ENCODE measurements at places on chromosomes 4 and X.

DNA sequence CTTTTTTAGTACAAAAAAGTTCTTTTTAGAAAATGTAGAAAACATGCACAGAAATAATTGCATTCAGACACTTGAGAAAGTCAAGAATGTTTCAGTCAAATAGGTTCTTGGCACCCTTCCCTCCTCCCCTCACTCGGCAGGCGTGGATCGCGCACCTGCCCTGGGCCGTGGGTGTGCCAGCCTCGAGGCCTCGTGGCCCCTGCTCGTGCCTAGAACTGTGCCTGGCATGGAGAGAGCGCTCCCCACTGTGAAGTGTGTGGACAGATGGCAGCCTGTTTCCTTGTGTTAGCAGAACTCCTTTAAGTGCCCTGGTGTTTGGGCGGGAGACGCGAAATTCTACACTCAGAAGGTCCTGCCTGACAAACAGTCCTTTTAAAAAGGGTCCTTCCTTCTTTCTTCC is 14.7 kb downstream of the RGS12 start:
- H3K4me1 ChIP-seq = peaks cover 15% of the 10 kb centered on the region
- H3K36me3 ChIP-seq = no peaks in the 10 kb centered on the region
- no peaks in the 10 kb centered on the region for H3K27me3 ChIP-seq
- H3K27ac ChIP-seq = no peak overlapping the region

DNA sequence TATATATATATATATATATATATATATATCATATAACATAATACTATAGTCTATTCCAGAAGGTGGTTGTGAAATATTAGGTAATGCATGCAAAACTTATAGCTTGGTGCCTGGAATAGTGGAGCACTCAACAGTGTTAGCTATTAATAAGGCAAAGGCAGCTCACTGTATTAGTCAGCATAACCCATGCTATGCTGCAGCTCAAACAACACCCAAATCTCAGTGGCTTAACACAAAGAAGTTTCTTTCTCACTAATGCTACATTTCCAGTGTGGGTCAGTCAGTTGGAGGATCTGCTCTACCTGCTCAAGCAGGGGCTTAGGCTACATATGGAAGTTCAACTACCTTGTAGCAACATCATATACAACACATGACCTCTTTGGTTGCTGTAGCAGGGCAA is 5.2 kb upstream of the RPGR start:
- H3K27me3 ChIP-seq = no peaks in the 10 kb centered on the region
- DNase-seq = no peak
- no peak overlapping the region for H3K4me3 ChIP-seq
- no peaks in the 10 kb centered on the region for H3K36me3 ChIP-seq

DNA sequence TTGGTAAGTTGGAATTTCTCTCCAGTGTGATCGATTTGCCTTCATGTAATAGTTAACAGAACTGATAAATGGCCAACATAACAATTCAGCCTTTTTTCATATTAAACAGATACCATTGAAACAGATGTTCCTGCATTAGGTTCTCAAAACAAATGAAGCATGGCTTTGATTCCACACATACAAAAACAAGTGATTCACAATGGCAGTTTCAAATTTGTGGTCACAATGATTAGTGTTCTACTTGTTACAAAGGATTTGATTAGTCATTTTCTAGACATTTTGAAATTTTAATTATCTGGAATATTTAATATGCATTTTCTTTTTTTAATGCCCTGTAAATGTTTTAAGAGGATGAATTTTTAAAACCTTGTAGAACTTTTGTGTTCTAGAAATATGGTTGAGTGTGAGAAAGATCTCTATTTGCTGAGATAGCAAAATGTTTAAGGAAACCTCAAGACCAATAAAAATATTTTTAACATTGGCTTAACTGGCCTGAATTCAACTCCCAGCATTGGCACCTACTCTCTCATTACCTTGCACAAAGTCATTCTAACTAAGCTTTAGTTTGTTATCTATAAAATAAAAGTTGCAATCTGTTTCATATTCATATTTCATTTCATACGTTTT is 18.9 kb upstream of the GLRA3 start:
- no peak overlapping the region for H3K27ac ChIP-seq
- no peak for DNase-seq
- H3K36me3 ChIP-seq = no peaks in the 10 kb centered on the region
- H3K4me1 ChIP-seq = no peaks in the 10 kb centered on the region
- H3K4me3 ChIP-seq = no peak overlapping the region
- H3K27me3 ChIP-seq = no peaks in the 10 kb centered on the region

DNA sequence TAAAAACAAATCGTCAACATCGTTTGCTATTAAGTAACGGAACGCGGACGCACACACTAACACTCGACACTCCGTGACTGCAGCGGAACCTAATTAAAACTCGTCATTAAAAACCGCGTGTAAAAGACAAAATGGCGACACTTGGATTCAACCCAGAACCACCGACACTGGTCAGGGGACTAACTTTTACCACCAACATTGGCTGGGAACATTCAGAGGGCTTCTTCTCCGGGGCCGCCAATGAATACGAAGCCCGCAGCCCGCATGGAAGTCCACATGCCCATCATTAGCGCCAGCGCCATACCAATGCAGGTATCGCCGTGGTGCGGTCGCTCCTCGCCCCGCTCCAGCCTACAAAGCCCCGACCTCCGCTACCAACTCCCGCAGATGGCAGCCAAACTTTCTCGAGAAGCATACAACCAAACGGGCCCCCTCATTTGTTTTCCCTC is 498 bp downstream of the RBMX start:
- no peaks in the 10 kb centered on the region for H3K27me3 ChIP-seq
- peak; percentile 15 for DNase-seq
- H3K4me3 ChIP-seq = peak overlapping the region; percentile 74
- peaks cover 16% of the 10 kb centered on the region for H3K36me3 ChIP-seq
- peaks cover 3% of the 10 kb centered on the region for H3K4me1 ChIP-seq

- H3K4me1 ChIP-seq = no peaks in the 10 kb centered on the region
- no peak for DNase-seq
- H3K27ac ChIP-seq = no peak overlapping the region
- no peaks in the 10 kb centered on the region for H3K36me3 ChIP-seq
- H3K27me3 ChIP-seq = no peaks in the 10 kb centered on the region
Measured at GRCh38 chr4:28469886-28470285, 1609.2 kb downstream of the STIM2 start.

DNA sequence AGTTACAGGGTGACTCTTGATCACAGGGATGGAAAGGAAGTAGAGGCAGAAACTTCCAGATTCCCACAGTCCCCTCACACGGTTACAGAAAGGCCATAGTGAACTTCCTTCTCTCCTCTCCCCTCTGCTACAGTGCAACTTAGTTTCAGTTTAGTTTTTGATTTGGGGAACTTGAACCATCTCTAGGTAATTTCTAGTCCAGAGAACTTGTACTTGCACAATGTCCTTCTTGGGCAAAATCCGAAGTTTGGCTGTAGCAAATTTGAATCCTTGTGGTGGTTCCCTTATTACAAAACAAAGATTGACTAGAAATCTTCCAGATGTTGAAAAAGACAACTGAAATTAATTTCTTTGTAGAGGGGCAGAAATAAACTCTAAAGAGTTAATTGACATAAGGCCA is 1.2 kb upstream of the BLTP1 start:
- no peak for DNase-seq
- H3K4me3 ChIP-seq = peak overlapping the region; percentile 88
- H3K27ac ChIP-seq = peak overlapping the region; percentile 83
- H3K36me3 ChIP-seq = no peaks in the 10 kb centered on the region
- no peaks in the 10 kb centered on the region for H3K27me3 ChIP-seq
- peaks cover 5% of the 10 kb centered on the region for H3K4me1 ChIP-seq

GRCh38 chrX:10175319-10175871 is 18.6 kb downstream of the CLCN4 start:
- H3K27ac ChIP-seq = no peak overlapping the region
- H3K36me3 ChIP-seq = no peaks in the 10 kb centered on the region
- no peaks in the 10 kb centered on the region for H3K4me1 ChIP-seq
- peaks cover 4% of the 10 kb centered on the region for H3K27me3 ChIP-seq

- DNase-seq = no peak
- no peaks in the 10 kb centered on the region for H3K36me3 ChIP-seq
- no peaks in the 10 kb centered on the region for H3K4me1 ChIP-seq
- H3K4me3 ChIP-seq = no peak overlapping the region
Measured at GRCh38 chr4:170931321-170931720, 841.6 kb upstream of the AADAT start.

DNA sequence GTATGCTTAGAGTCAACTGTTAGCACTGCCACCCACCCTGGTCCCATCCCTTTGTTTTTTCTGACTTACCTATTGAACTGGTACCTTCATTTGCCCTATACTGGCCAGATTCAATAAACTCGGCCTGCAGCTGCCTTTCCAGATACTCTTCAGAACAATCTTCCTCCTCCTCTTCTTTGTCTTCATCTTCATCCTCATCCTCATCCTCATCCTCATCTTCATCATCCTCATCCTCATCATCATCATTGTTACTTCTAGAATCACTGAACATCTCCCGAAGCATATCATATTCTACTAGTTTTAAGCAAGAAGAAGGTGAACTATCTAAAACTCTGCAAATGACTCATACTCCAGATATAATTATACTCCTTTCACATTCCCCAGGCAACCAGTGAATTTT is 14.9 kb downstream of the TAF7L start:
- no peak overlapping the region for H3K27ac ChIP-seq
- no peaks in the 10 kb centered on the region for H3K27me3 ChIP-seq
- DNase-seq = no peak
- H3K36me3 ChIP-seq = no peaks in the 10 kb centered on the region
- no peaks in the 10 kb centered on the region for H3K4me1 ChIP-seq
- no peak overlapping the region for H3K4me3 ChIP-seq

GRCh38 chr4:137526681-137527080 is 5.6 kb downstream of the PCDH18 start:
- H3K4me3 ChIP-seq = no peak overlapping the region
- H3K36me3 ChIP-seq = no peaks in the 10 kb centered on the region
- H3K4me1 ChIP-seq = no peaks in the 10 kb centered on the region
- H3K27ac ChIP-seq = no peak overlapping the region
- H3K27me3 ChIP-seq = no peaks in the 10 kb centered on the region

DNA sequence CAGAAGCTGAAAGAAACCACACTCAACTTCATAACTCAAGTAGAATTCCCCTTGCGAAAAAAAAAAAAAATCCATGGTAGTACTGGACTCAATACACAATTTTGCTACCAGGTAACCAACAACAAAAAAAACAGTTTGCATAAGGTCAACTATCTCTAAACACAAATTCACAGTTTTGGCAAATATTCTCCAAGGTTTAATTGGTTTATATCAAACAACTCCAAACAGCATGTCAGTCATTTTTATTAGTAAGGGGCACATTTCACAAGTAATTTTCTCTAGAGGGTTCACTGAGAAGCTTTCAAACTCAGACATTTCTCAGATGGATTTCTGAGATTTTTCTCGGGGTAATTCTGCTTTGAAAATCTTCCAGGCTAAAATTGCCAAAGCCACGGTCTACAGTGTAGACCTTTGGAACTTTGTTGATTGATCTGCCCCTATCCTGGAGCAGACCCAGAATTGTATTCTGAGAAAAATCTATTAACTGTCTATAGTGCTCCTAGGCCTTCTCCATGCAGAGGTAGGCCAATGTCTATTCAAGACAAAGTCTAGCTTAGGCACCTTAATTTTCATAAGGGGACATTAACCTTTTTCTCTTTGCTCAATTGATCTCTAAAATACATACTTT is 73.7 kb upstream of the NFKB1 start:
- no peak overlapping the region for H3K27ac ChIP-seq
- no peaks in the 10 kb centered on the region for H3K4me1 ChIP-seq
- H3K4me3 ChIP-seq = no peak overlapping the region
- H3K27me3 ChIP-seq = no peaks in the 10 kb centered on the region
- no peaks in the 10 kb centered on the region for H3K36me3 ChIP-seq

DNA sequence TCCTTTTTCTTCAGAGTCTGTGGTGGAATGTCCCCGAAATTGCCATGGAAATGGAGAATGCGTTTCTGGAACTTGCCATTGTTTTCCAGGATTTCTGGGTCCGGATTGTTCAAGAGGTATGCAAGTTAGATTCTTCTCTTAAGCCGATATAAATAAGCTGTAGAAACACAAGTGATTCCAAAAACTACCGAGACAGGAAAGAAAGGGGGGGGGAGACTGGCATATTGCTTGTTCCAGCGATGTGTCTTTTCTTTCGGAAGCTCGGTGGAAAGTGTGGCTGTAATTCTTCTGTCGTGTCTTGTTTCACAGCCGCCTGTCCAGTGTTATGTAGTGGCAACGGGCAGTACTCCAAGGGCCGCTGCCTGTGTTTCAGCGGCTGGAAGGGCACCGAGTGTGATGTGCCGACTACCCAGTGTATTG is 236.9 kb downstream of the DCTD start:
- H3K36me3 ChIP-seq = no peaks in the 10 kb centered on the region
- H3K4me3 ChIP-seq = no peak overlapping the region
- H3K27ac ChIP-seq = no peak overlapping the region
- DNase-seq = no peak

DNA sequence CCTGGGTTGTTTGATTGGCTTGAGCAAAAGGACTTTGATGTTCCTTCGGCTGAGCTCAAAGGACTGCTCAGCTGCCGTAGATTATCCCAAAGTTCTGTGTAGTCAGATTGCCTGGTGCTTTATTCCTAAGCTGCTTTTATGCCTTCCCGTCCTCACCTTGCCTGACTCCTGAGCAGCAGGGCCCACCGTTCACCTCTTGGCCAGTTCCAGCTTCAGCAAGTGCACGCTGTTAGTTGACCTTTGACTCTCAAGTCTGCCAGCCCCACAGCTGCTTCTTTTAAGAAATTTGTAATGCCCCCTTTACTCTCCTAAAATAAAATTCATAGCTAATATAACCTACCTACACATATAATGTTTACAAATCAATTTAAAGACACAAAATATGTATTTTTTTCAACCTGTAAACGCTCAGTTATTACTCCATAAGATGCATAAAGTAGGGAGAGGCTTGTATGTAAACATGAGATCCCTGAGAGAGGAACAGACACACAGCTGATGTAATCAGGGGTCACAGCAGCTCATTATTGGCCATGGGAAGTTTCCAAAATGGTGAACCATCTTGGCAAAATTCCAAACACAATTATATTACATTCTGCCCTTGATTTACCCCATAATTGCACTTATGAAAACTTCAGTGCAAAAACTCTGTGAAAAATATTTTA is 28.6 kb downstream of the UCHL1 start:
- H3K27me3 ChIP-seq = no peaks in the 10 kb centered on the region
- H3K4me3 ChIP-seq = no peak overlapping the region
- DNase-seq = no peak
- no peaks in the 10 kb centered on the region for H3K4me1 ChIP-seq

GRCh38 chr4:56255820-56256219 is 131.5 kb downstream of the AASDH start:
- no peaks in the 10 kb centered on the region for H3K4me1 ChIP-seq
- no peaks in the 10 kb centered on the region for H3K27me3 ChIP-seq
- no peak overlapping the region for H3K4me3 ChIP-seq
- no peaks in the 10 kb centered on the region for H3K36me3 ChIP-seq
- H3K27ac ChIP-seq = no peak overlapping the region

GRCh38 chrX:130120746-130121504 is 10.6 kb upstream of the ELF4 start:
- peak overlapping the region; percentile 59 for H3K4me3 ChIP-seq
- H3K27ac ChIP-seq = peak overlapping the region; percentile 25
- peaks cover 11% of the 10 kb centered on the region for H3K4me1 ChIP-seq
- H3K27me3 ChIP-seq = no peaks in the 10 kb centered on the region

GRCh38 chr4:169335331-169335730 is 64.6 kb upstream of the SH3RF1 start:
- H3K4me1 ChIP-seq = no peaks in the 10 kb centered on the region
- no peaks in the 10 kb centered on the region for H3K36me3 ChIP-seq
- no peak for DNase-seq
- no peak overlapping the region for H3K4me3 ChIP-seq
- no peak overlapping the region for H3K27ac ChIP-seq

Data from effector memory CD4-positive, alpha-beta T cell (primary cell).